ENCODE measurements at places on chromosomes 3 and 15. TPM values are rescaled to one million over a fixed set of nuclear protein-coding genes. Genes with fewer than 3 reads are reported as not detected.
A peak's percentile ranks its signal among the peaks of the same experiment; 100 is the strongest.

GRCh38 chr3:177746337-177746933 is 549.2 kb upstream of the TBL1XR1 start:
- DNase-seq, result peak; percentile 47

DNA sequence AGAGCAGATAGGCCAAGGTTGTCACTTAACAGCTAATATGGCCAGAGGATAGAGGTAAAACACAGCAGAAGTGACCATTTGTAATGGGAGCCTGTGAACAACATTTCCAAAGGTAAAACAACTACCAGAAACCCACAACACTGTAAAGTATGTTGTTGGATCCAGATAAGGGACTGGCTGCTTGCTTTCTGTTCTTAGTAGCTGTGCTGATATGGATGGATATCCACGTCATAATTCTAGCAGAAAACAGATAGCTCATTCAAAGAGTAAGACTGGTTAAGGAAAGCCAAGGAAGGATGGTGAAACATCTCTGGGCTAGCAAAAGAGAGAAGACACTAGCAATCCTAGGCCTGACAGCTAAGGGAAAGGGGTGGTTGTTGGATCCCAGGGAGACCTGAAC is 36.9 kb upstream of the SPRED1 start:
- no peak for DNase-seq

DNA sequence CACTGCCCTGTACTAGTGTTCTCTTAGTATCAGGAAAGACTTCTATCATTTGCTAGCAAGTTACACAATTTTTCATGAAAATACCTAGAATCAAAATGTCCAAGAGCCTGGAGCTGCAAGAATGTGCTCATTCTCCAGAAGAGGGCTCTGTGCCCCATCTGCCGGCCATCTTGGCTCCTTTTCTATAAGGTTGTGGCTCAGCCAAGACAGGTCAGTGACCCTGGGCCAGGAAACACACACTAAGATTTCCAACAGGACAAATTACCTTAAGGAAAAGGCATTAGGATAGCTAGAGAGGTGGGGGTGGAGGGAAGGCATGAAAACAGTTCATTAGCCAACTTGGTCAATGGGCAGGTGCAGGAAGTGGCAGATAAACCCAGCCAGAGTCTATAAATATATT is 20.7 kb downstream of the TIMP4 start:
- DNase-seq, result no peak

GRCh38 chr15:64026591-64026990 is 19.7 kb downstream of the DAPK2 start:
- no peak for DNase-seq

The SLC22A14 gene
- 0.39 TPM for total RNA-seq

The ITIH1 gene
- not detected for total RNA-seq

The SOX2 gene
- 3.1 TPM for total RNA-seq
